ENCODE measurements at places on chromosomes 4 and X.
A peak's percentile ranks its signal among the peaks of the same experiment; 100 is the strongest.

DNA sequence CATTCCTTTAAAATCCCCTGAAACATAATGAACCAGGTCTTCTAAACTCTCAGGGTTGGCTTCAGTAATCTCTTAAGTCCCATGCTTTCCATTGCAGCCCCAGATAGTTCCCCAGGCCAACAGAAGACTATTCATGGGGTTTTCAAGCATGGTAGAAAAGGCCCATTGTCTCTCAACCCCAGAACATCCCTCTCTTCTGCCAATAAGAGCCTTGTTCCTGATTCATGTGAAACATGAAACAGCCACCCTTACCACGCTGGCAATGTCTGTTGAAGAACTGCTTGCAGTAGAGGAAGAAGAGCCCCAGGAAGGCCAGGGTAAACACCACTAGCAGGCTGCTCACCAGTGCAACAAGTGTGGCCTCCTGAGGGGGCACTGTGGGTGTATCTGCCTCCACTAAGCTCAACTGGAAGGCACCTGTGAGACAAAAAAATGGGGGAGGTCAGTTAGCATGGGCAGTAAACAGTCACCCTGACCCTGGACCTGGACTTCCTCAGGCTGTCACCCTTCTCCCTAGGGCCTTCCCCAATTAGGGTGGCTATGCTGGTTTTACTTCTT is 36.4 kb downstream of the EDA2R start:
- H3K36me3 ChIP-seq, result no peaks in the 10 kb centered on the region
- no peak overlapping the region for H3K4me3 ChIP-seq
- no peak overlapping the region for H3K27ac ChIP-seq

DNA sequence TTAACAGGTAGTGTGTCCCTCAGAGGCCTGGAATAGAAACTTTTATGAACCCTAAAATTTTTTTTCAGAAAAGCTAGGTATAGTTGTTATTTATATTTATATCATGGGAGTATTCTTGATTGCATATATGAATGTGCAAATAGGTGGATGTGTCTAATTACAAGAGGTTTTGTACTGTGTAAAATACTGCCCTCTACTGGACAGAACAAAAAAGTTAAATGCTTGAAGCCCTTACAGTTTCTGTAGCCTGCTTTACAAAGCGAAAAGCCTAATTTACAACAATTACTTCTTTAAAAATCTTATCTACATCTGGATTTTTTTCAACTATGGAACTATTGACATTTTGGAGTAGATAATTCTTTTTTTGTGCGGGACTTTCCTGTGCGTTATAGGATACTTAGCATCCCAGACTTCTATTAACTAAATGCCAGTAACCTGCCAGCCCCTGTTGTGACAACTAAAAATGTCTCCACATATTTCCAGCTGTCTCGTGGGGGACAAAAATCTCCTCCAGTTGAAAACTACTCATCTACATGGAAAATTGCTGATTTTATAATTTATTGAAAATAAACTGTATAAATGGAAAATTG is 35.1 kb downstream of the ENPEP start:
- H3K4me3 ChIP-seq, result no peak overlapping the region
- H3K27ac ChIP-seq, result no peak overlapping the region
- H3K27me3 ChIP-seq, result no peaks in the 10 kb centered on the region
- DNase-seq, result peak; percentile 46
- peaks cover 3% of the 10 kb centered on the region for H3K4me1 ChIP-seq

GRCh38 chr4:12576409-12576808 is 907.7 kb downstream of the RAB28 start:
- no peak overlapping the region for H3K27ac ChIP-seq
- H3K36me3 ChIP-seq, result no peaks in the 10 kb centered on the region
- H3K4me3 ChIP-seq, result no peak overlapping the region
- H3K27me3 ChIP-seq, result no peaks in the 10 kb centered on the region

DNA sequence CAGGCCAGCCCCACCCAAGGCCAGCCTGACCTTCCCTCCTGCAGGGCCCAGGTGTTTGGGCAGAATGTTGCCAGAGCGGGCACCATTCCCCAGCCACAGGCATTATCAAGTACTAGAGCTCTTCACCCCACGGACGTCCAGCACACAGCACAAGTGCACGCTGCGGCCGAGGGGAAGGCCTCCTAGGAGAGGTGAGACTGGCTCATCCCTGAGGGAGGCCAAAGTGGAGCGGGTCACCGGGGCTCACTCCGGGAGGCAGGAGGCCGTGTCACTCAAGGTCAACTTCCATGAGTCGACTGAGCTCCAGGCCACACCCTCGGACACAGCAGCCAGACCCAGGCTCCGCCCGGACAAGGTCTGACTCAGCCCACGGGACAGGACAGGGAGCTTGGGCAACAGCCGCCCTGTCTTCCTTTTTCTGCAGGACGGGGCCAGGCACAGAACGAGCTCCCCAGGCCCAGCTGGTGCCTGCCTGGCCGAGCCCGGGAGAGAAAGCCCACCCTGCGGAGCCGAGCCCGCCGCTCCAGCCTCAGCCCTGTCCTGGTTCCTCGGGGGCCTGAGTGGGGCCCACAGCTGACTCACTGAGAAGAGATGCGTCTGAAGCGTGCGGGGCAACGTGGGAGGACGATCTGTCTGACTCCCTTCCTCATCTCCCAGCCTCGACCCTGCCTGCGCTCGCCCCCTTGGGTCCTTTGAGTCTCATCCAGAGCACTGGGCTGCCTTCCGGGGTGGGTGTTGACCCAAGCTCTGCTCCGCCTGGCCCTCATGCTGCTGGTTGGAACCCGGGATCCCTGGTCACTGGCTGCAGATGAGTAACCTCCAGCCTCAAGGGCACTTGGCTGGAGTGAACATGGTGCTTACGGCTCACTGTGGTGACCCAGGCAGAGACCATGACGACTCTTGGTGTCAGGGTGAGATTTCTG is 1.6 kb downstream of the SLC49A3 start:
- H3K27ac ChIP-seq, result no peak overlapping the region
- peaks cover 12% of the 10 kb centered on the region for H3K4me1 ChIP-seq
- no peaks in the 10 kb centered on the region for H3K36me3 ChIP-seq
- H3K4me3 ChIP-seq, result no peak overlapping the region
- H3K27me3 ChIP-seq, result peaks cover 18% of the 10 kb centered on the region
- DNase-seq, result no peak

DNA sequence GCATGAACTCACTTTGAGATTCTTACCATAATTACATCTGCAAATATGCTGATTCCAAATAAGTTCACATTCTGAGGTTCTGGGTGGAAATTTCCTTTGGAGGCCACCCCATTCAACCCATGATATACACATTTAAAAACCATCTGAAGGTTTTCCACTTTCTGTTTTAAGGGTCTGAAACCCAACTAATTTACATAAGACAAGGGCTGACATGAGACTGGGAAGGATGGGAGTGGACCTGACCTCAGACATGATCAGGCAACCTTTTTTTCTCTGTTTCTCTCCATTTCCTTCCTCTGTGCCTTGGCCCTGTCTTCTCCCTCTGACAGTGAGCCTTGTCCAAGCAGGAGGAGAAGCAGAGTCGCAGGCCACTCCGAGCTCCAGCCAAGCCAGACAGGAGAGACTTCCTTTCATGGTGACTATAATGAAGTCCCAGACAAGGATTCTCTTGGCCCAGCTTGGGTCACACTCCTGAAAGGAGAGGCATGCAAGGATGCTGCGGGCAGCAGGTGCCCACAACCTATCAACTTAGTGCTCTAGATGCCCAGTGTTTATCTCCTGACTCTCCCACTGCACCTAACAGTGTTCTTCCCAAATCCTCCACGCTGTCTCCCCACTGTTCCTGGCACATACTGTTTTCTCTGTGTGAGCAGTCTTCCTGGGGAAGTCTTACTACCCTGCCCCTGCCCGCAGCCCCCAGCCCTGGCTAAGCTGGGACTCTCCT is 39.9 kb downstream of the MSX1 start:
- H3K4me3 ChIP-seq, result no peak overlapping the region
- DNase-seq, result no peak
- no peaks in the 10 kb centered on the region for H3K27me3 ChIP-seq
- H3K36me3 ChIP-seq, result no peaks in the 10 kb centered on the region
- no peaks in the 10 kb centered on the region for H3K4me1 ChIP-seq
- no peak overlapping the region for H3K27ac ChIP-seq

GRCh38 chr4:85938902-85939301 is 421.0 kb downstream of the MAPK10 start:
- no peak overlapping the region for H3K27ac ChIP-seq
- no peaks in the 10 kb centered on the region for H3K36me3 ChIP-seq
- no peaks in the 10 kb centered on the region for H3K27me3 ChIP-seq
- no peaks in the 10 kb centered on the region for H3K4me1 ChIP-seq

GRCh38 chrX:116841290-116841689 is 378.5 kb upstream of the CT83 start:
- no peak for DNase-seq
- H3K4me1 ChIP-seq, result no peaks in the 10 kb centered on the region
- H3K4me3 ChIP-seq, result no peak overlapping the region
- H3K27me3 ChIP-seq, result no peaks in the 10 kb centered on the region

GRCh38 chr4:185933078-185933581 is 121.1 kb upstream of the SORBS2 start:
- H3K36me3 ChIP-seq, result no peaks in the 10 kb centered on the region
- H3K27me3 ChIP-seq, result no peaks in the 10 kb centered on the region
- H3K4me3 ChIP-seq, result no peak overlapping the region
- H3K4me1 ChIP-seq, result no peaks in the 10 kb centered on the region
- no peak for DNase-seq

GRCh38 chr4:101418466-101418865 is 71.1 kb upstream of the PPP3CA start:
- DNase-seq, result peak; percentile 8
- no peak overlapping the region for H3K4me3 ChIP-seq
- no peaks in the 10 kb centered on the region for H3K36me3 ChIP-seq

DNA sequence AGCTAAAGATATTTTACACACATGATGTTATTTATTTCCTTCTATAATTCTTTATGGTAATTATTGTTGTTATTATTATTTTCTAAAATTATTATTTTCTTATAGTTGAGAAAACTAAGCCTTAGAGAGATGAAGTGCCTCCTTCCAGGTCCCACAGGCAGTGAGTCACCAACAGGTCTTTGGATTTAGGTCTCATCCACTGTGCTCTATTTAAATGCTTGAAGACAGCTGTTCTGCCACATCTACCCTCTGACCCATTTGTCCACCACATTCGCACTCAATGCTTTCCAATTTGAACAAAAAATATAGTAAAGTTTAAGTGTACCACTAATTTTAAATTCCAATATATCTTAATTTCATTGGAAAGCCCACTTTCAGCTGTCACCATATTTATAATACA is 566.4 kb downstream of the PPARGC1A start:
- H3K27ac ChIP-seq, result no peak overlapping the region
- no peak overlapping the region for H3K4me3 ChIP-seq
- H3K27me3 ChIP-seq, result no peaks in the 10 kb centered on the region
- no peaks in the 10 kb centered on the region for H3K36me3 ChIP-seq
- no peak for DNase-seq
- no peaks in the 10 kb centered on the region for H3K4me1 ChIP-seq

DNA sequence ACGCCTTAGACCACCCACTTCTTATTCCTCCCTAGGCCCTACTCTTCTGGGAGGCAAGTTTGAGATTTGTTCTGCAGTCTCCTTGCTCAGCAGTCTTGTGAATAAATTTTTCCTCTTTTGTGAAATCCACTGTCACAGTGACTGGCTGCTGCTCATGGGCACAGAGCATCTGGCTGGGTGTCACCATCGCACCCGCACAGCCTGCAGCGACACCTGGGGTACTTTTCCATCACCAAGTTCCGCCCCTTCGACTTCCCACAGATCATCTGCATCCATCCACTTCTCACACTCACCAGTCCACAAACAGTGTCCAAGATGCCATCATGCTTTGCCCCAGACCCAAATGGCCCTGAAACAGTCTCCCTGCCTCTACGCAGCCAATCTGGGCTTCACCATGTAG is 36.4 kb upstream of the AFAP1 start:
- H3K27me3 ChIP-seq, result peaks cover 4% of the 10 kb centered on the region
- DNase-seq, result no peak
- H3K27ac ChIP-seq, result no peak overlapping the region

DNA sequence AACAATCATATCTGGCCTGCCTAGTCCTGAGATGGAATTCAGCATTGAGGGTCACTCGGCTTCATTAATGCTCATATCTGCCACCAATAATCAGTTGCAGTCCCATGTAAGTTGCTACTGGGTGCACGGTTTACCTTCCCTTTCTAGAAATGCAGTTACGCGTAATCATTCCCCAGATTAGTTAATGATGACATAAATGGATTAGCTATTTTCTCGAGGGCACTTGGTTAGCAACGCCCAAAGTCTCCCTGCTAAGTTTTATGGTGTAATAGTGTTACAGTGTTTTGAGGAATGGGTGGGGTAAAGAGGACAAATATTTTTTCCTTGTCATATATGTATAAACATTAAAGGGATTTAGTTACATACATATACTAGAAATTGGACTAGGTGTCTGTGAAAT is 118.8 kb downstream of the MID1 start:
- H3K4me1 ChIP-seq, result no peaks in the 10 kb centered on the region
- no peak for DNase-seq
- no peaks in the 10 kb centered on the region for H3K36me3 ChIP-seq
- no peaks in the 10 kb centered on the region for H3K27me3 ChIP-seq
- H3K4me3 ChIP-seq, result no peak overlapping the region

- no peaks in the 10 kb centered on the region for H3K4me1 ChIP-seq
- no peak for DNase-seq
- H3K36me3 ChIP-seq, result no peaks in the 10 kb centered on the region
- no peaks in the 10 kb centered on the region for H3K27me3 ChIP-seq
These were observed 16.8 kb downstream of the REPS2 start for GRCh38 chrX:16963216-16963615.

- no peak overlapping the region for H3K27ac ChIP-seq
- H3K36me3 ChIP-seq, result peaks cover 3% of the 10 kb centered on the region
- no peaks in the 10 kb centered on the region for H3K27me3 ChIP-seq
- no peak overlapping the region for H3K4me3 ChIP-seq
These were observed 182.1 kb downstream of the SH3KBP1 start for GRCh38 chrX:19705196-19705769.

DNA sequence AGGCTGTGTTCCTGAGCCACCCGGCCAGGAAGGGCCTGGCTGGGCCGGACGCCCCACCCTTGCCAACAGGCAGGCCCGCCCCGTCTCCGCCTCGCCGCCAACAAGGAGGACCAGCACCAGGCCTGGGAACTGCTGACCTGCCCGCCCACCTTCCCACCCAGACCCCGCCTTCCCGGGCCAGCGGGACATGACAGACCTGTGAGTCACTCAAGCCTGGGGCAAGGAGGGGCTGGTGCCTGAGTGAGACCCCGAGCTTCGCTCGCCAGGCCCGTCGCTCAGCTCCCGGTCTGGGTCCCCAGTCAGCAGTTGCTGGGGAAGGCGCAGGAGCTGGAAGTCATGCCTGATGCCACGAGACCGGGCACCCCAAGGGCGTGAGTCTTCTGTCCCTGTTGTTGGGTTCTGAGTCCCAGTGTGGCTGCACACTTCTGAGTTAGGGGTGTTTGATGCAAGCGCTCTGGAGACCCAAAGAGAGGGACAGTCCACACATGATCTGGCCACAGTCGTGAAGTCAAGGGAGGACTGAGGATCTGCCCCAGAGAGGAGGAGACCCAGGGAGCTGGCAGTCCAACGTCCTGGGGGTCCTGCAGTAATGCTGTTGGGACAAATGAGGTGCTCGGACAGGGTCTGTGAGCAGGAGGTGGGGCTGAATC is at the start of gene DNASE1L1:
Gene DNASE1L1 (minus strand): TSS at position 33 of the 650 bp plus-strand sequence. CDS start 3,686 bp downstream, outside the sequence.
- H3K4me1 ChIP-seq, result peaks cover 16% of the 10 kb centered on the region
- peak within 1 kb of the TSS; percentile 5 for H3K4me3 ChIP-seq
- no peak within 1 kb of the TSS for H3K27ac ChIP-seq
- no peaks in the 10 kb centered on the region for H3K27me3 ChIP-seq

- DNase-seq, result no peak
- H3K36me3 ChIP-seq, result no peaks in the 10 kb centered on the region
- H3K4me3 ChIP-seq, result no peak overlapping the region
- H3K27ac ChIP-seq, result no peak overlapping the region
- peaks cover 5% of the 10 kb centered on the region for H3K4me1 ChIP-seq
These were observed 54.3 kb downstream of the DCTD start for GRCh38 chr4:182862921-182863320.

- no peak for DNase-seq
- H3K27ac ChIP-seq, result no peak overlapping the region
- no peaks in the 10 kb centered on the region for H3K36me3 ChIP-seq
- no peak overlapping the region for H3K4me3 ChIP-seq
These were observed 1.9 kb upstream of the MAMLD1 start for GRCh38 chrX:150361070-150361776.
